ENCODE measurements at places on chromosomes 11 and 22.

DNA sequence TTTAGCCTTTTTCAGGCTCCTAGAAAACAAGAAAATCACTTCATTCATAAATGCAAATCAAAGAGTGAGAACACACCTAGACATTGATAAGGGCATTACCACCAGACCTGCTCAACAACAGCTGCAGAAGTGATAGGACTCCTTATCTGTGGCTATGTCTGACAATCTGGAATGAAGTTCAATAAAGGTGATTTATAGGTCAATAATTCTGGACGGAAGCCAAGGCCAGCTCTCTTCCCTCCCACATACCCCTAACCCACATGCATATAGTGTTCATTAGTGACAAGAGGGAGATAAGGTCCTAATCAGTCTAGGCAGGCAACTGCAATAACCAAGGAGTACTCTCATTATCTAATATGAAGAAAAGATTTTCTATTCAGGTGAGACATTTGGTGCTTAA lies 111.3 kb downstream of the ETS1 start:
- peak overlapping the region; percentile 95 for H3K27ac ChIP-seq
- H3K27me3 ChIP-seq: no peaks in the 10 kb centered on the region
- peaks cover 99% of the 10 kb centered on the region for H3K4me1 ChIP-seq
- H3K4me3 ChIP-seq: peak overlapping the region; percentile 59
- DNase-seq: no peak
- H3K36me3 ChIP-seq: peaks cover 94% of the 10 kb centered on the region

DNA sequence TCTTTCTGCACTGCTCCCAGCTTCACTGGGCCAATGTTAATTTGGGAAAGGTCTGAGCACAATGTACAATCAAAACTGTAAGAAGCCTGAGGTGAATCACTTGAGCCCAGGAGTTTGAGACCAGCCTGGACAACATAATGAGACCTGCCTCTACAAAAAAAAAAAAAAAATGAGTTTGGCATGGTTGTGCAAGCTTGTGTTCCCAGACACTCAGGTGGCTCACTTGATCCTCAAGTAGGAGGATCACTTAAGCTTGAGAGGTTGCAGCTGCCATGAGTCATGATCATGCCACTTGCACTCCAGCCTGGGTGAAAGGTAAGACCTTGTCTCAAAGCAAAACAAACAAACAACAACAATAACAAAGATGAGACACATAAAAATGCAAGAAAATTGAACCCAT lies 38.6 kb upstream of the SC5D start:
- no peak for DNase-seq
- peaks cover 3% of the 10 kb centered on the region for H3K4me1 ChIP-seq
- no peak overlapping the region for H3K4me3 ChIP-seq
- H3K27me3 ChIP-seq: peaks cover 31% of the 10 kb centered on the region
- H3K27ac ChIP-seq: no peak overlapping the region
- H3K36me3 ChIP-seq: no peaks in the 10 kb centered on the region

GRCh38 chr11:2902784-2903671 lies 17.5 kb upstream of the CDKN1C start:
- H3K27ac ChIP-seq: peak overlapping the region; percentile 72
- peaks cover 3% of the 10 kb centered on the region for H3K27me3 ChIP-seq
- peak overlapping the region; percentile 68 for H3K4me3 ChIP-seq
- H3K4me1 ChIP-seq: peaks cover 31% of the 10 kb centered on the region

DNA sequence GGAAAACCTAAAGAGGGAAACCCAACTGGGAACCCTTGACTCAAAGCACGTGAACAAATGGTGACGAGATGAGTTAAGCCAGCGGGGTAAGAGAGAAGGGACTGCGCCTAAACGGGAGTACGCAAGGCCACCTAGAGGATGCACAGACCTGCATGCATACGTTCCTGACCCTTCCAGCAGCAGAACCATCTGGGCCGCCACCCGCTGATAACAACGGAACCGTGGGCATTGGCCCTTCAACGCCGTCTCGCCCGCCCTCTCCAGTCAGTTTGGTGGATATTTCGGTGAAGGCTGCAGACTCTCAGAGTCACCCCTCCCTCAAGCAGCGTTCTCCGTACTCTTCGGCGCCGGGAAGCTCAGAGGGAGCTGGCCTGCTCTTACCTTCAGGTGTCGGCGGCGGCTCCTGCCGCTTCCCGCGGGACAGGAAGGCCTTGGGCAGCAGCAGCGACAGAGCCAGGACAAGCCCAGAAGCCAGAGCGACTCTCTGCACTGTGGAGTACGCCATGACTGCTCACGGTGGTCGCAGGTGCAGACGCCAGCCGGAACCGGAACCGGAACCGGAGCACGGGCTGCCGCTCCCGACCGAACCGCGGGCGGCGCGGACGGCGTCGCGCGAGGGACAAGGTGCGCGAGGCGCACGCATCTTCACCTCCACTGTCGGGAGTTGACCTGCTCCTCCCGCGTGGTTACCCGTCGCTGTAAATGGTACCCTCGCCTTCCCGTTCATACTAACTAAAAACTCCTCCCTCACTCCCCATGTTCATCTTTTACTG lies at the start of gene RIC3:
Gene RIC3 (minus strand): TSS at position 541 of the 773 bp plus-strand sequence. CDS start 36 bp downstream, at position 505.
- H3K27ac ChIP-seq: peak within 1 kb of the TSS; percentile 5
- H3K27me3 ChIP-seq: peaks cover 40% of the 10 kb centered on the region
- DNase-seq: peak; percentile 47
- H3K4me1 ChIP-seq: peaks cover 17% of the 10 kb centered on the region
- H3K36me3 ChIP-seq: peaks cover 3% of the 10 kb centered on the region

- DNase-seq: no peak
- H3K27ac ChIP-seq: no peak overlapping the region
- no peak overlapping the region for H3K4me3 ChIP-seq
- no peaks in the 10 kb centered on the region for H3K4me1 ChIP-seq
- H3K36me3 ChIP-seq: peaks cover 35% of the 10 kb centered on the region
Observed at GRCh38 chr11:108322666-108323065, 99.8 kb downstream of the ATM start.

- H3K27me3 ChIP-seq: peaks cover 9% of the 10 kb centered on the region
- no peaks in the 10 kb centered on the region for H3K4me1 ChIP-seq
- no peak overlapping the region for H3K4me3 ChIP-seq
- no peaks in the 10 kb centered on the region for H3K36me3 ChIP-seq
Observed at GRCh38 chr11:112786886-112787530, 174.2 kb upstream of the NCAM1 start.

DNA sequence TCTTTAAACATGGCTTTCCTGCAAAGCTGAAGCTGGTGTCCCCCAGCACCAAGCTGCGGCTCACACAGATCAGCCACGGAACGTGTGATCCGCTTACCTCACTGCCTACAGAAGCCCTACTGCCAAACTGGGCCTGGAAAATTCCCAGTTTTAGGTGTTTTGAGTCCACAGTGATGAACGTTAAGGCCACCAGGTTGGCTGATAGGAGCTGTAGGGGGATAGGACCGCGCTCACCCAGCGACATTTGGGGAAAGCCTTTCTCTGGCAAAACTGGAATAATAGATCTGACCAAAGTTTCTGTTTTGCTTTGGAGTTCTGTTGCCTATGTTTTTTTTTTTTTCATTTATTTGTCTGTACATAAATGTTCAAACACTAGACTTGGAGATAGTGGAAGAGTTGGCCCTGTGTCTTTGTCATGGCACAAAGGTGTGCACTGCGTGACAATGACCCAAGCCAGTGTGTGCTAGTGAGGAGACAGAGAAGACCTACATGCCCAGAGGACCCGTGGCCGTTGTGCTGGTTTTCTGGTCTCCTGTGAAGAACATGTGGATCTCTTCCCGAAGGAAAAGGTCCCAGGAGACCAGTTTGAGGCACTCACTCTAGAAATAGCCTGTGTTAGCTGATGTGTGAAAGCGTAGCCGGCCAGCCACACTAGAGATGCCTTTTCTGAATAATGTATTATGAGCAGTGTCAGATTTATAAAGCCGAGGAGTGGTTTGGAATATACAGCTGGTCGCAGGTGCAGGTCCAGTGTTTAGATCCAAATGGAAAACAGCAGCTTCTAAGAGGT lies 15.0 kb downstream of the ASPHD2 start:
- H3K4me3 ChIP-seq: no peak overlapping the region
- H3K4me1 ChIP-seq: peaks cover 1% of the 10 kb centered on the region
- H3K36me3 ChIP-seq: peaks cover 9% of the 10 kb centered on the region
- H3K27me3 ChIP-seq: no peaks in the 10 kb centered on the region
- H3K27ac ChIP-seq: peak overlapping the region; percentile 34
